Psoas muscle (tissue), 8 donors: ENCODE measurements at places on chromosomes 11 and 22. TPM values are rescaled to one million over a fixed set of nuclear protein-coding genes. Genes with fewer than 3 reads are reported as not detected.

The SAA1 gene
- 31.6 TPM for total RNA-seq

DNA sequence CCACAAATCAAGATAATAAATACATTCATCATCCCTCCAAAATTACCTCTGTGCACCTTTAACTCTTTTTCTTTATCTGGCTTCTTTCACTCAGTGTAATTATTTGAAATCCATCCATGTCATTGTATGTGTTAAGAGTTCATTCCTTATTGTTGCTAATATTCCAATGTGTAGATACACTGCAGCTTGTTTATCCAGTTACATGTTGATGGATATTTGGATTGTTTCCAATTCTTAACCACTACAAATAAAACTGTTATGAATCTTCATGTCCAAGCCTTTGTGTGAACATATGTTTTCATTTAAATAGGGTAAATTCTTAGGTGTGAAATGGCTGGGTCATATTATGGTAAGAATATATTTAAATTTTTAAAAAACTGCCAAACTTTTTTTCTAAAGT is 323.3 kb upstream of the NCAM1 start:
- DNase-seq = no peak

The TEF gene
- total RNA-seq = 23.9 TPM

The NPAS4 gene
- not detected for total RNA-seq

DNA sequence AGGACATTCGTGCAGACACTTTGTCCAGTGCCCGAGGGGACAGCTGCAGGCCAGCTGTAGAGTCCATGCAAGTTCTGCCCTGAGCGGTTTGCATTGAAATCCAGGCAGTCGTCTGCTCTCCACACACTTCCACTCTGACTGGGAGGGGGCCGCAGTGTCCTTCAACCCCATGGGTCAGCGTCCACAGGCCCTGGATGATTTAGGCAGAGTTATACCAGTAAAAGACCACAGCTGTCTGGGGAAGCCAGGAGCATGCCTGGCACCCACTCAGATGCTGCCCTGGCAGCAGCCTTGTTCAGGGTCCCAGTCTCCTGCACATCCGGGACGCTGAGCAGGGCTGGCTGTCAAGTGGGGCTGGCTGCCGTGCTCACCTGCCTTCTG is 26.5 kb downstream of the KRTAP5-5 start:
- no peak for DNase-seq

DNA sequence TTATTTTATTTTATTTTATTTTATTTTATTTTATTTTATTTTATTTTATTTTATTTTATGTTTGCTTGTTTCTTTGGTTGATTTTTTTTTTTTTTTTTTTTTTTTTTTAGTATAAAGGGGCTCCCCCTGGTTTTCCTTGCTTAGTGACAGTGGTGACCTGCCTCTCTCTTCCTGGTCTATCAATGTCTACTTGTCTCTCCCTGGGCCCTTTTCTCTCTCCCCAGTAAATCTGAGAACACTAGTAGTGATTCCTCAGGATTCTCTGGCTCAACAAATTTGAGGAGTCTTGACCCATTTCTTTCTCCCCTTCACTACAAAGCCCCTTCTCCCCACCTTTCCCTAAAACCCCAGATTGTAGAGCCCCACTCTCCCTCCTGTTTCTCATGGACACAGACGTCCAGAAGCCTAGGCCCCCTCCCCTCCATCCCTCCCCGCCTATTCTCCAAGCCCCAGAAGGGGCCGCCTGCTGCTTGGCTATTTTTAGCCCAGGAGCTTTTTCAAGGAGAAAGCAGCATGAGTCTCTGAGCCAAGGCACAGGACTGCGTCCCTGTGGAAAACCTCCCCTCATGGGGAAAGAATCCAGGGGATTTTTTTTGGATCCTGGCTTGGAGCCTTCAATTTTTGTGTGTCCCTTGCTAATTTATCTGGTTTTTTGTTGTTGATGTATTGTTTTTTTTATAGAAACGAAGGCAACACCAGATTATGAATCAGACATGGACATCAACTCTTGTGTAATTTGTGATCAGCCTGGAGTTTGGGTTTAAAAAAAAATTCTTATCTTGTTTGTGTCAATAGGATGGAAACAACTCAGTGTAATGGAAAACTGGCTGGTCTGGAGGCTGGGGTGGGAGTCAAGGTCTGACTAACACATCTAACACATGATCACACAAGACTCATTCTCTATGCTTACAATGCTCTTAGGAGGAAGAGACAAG is 17.5 kb upstream of the ACCSL start:
- DNase-seq = no peak

DNA sequence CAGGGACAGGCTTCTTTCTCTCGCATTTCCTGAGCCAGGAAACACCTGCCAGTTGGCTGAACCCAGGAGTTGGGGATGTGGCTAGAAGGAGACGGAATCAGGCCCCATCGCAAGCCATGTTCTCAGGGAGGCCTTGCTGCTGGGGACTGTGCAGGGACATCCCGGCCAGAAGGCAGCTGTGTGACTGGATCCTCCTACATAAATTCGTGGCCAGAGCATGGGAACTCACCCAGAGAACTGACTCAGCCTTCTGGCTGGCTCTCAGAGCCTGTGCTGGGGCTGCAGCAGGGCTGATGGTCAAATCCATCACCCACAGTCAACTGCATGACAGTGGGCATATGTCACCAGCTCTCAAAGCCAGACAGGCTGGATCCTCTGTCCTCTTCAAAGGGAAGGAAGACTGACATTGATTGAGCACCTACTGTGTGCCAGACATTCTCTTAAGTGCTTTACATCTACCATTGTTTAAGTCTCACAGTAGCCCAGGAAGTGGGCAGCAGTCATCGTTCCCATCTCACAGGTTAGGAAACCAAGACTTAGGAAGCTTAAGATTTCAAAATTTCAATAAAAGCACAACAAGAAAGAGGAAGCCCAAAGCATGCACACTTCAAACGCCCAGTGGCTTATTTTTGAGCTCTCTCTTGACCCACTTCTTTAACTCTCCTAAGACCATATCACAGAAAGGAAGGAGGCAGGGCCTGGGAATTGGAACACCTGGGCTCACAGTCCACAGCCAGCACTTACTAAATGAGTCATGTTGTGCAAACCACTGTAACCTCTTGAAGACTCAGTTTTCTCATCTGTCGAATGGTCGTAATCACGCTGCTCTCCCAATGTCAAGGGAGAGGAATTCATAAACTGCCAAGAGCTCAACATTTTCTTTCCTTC is 30.9 kb upstream of the CACNG2 start:
- DNase-seq = no peak

The MRGPRF gene
- 2.5 TPM for total RNA-seq

DNA sequence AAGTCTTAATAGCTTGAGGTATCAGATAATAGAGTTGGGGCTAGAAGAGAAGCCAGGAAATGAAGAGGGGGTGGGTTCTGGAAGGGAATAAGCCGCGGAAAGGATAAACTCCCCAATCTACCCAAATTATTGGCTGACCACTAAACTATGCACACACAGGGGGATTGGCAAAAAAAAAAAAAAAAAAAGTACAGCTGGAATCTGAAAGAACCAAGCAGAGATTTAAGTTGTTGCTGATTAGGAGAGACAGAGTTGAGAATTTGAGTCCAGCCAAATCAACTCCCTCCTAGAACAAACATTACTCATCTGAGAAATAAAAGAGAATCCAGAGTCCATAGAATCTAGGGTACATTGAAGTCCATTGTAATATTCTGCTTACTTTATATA is 134.9 kb downstream of the CCDC81 start:
- DNase-seq = no peak

The MS4A3 gene
- not detected for total RNA-seq

- DNase-seq = peak; percentile 58
Measured at GRCh38 chr11:10294290-10294953, 403 bp upstream of the SBF2 start.

DNA sequence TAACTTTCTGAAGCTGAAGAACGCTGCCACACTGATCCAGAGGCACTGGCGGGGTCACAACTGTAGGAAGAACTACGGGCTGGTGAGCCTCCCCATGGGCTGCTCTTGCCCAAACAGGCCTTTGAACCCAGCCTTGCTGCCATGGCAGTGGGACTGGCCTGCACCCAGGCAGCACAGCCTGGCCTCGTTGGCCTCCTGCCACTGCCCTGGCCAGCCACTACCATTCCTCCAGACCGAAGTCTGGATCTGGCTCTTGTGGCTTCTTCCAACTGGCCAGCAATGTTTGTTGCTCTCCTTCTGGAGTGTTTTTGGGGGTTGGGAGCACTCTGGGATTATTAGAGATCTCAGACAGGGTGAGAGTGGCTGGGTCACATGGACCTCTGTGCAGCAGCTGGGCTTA is 51.0 kb downstream of the MYO7A start:
- peak; percentile 51 for DNase-seq

The MUC5AC gene
- not detected for total RNA-seq

The ISX gene
- not detected for total RNA-seq

DNA sequence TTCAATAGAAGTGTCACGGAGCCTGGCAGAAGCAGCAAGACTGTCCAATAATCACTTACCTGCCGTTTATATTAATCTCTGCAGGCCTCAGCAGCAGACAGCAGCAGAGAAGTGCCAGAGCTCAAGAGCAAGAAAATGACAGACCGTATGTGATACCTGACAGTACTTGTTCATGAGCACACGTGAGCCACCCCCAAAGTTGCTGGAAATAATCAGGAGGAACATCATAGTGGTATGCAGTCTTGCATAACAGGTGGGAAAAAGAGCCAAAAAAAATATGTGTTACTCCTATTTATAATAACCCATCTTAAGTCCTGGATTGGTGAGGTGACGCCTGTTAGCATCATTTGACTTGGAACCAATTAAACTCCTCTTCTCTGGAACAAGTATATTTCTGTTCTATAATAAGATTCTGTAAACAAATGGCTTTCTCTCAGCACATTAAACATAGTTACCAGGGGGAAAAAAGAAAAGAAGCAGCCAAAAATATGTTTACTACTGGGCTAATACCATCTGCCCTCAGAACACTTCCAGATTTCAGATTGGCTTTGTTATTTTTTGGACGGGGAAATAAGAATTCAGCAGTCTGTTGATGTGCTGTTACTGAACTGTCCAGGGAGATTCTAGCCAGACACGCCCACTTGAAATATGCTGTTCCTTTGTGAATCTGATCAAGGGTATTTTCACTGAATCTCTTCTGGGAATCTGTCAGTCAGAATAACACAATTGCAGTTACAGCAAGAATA is 7.9 kb upstream of the SLN start:
- no peak for DNase-seq

The LAYN gene
- 3.3 TPM for total RNA-seq

The TSSK2 gene
- not detected for total RNA-seq

- DNase-seq = no peak
Measured at GRCh38 chr11:87832211-87832610, 343.0 kb downstream of the RAB38 start.

The OR52N4 gene
- total RNA-seq = not detected

GRCh38 chr22:22200569-22201184 is 43.9 kb upstream of the VPREB1 start:
- no peak for DNase-seq

DNA sequence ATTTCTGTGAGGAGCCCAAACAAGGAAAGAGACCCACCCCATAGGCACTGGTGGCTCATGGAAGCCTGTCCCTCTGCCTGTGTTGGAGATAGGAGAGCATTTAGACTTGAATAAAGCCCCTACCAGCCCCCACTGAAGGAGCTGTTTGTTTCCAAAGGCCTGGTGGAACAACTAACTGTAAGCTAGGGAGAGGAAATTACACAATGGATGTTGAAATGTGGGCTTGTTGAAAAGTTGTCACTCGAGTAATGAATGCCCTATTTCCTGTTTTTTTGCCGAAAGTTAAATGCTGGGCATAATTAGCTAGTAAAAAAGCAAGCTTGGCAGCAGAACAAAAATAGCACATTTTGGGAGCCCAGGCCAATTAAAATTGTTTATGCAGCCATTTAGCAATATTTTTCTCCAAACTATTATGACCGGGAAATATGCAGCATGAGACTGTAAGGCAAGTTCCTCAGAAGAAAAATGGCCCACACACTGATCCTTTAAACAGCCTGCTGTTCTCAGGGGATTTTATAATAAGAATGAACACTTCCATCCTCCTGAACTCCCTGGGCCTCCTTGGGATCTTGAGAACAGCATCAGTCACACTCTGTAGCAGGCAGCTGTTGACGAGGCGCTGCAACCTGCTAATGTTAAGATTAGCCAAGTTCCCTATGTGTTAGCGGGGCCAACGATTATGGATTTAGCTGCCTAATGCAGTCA is 38.6 kb upstream of the LMO2 start:
- DNase-seq = no peak

GRCh38 chr11:95318498-95318897 is 87.5 kb upstream of the SESN3 start:
- DNase-seq = no peak

- DNase-seq = no peak
Measured at GRCh38 chr11:119888119-119888518, 159.1 kb upstream of the NECTIN1 start.

The ZNF280B gene
- 0.10 TPM for total RNA-seq

GRCh38 chr22:19275919-19276600 is 15.5 kb downstream of the CLTCL1 start:
- no peak for DNase-seq

- peak; percentile 38 for DNase-seq
Measured at GRCh38 chr11:118051611-118052461, 25.0 kb upstream of the TMPRSS4 start.

DNA sequence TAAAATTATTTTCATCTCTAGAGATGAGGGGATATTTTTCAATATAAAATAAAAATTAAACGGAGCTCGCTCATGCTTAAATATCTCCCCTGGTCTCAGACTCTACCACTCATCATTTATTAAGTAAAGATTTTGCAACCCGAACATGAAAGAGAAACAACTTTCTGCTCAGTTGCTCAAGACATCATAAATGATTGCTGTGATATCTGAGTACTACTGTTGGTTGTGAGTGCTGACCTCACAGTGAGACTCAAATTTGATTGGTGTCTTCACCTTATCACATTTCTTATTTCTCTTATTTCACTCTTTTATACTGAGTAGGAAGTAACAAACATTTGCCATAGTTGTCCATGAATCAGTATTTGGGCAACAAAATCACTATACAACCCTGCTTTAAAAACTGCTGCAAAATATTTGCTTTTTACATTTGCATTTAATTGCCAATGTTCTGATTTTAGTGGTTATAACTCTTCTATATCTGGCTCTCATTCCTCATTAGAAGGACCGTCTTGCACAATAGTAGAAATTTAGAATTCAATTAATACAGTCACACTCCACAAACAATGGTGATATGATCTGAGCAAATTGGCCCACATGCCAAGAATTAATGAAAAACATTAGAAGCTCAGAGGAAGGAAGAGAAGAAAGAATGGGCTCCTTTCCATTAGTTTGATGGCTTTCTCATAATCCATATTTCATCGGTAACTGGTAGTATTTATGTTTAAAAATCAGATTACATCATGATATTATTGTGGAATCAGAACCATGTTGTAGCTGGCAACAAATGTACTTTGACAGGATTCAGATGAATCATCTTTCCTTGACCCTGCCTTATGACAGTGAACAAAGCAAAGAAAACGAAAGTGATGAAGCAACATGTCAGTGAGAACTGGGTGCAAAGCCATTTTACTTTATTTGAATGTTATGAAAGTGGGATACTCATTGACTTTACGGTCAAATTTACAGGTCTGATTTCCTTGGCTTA is 973.6 kb upstream of the TENM4 start:
- DNase-seq = no peak

GRCh38 chr22:50641696-50642607 is 14.0 kb upstream of the ARSA start:
- no peak for DNase-seq

- no peak for DNase-seq
Measured at GRCh38 chr11:67227726-67228125, 38.5 kb upstream of the GRK2 start.

GRCh38 chr22:42603427-42603826 is 11.3 kb downstream of the POLDIP3 start:
- DNase-seq = no peak
